ENCODE measurements at places on chromosomes 4 and X. TPM values are rescaled to one million over a fixed set of nuclear protein-coding genes. Genes with fewer than 3 reads are reported as not detected.

DNA sequence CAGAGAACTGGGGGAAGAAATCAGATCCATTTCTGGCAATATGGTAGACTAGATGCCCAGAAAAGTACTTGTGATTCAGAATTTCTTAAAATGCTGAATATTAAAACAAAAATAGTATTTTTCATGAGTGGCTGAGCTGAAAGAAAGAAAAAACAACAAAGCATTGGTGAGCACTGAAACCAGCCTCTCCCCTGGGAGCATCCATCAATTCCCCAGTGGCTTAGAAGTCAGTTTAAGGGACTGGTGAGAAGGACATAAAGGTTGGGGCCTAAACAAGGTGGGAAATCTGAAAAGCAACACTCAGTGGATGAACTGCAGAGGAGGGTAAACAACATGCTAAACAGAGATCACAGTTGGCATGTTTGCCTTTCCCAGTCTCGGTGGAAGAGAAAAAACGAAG is 20.4 kb downstream of the LRBA start:
- no peak for DNase-seq

DNA sequence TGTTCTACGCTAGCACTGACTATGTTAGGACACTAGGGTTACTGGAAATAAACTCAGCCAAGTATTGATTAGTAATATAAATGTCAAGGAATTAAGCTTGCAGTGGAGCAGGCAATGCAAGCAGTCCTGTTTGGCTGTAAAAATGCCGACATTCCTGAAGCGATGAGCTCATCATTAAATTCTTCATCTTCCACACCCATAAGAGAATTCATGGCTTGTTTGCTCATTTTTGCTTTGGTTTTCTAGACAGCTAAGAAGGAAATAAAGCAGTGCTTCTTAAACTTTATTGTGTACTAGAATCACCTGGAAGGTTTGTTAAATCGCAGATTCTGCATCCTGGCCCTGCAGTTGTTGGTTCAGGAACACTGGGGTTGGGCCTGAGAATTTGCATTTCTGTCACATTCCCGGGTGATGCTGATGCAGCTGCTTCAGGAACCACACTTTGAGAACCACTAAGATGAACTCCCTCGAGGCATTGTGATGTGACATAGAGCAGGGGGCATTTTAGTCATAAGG is 17.8 kb downstream of the ANXA3 start:
- DNase-seq = no peak

DNA sequence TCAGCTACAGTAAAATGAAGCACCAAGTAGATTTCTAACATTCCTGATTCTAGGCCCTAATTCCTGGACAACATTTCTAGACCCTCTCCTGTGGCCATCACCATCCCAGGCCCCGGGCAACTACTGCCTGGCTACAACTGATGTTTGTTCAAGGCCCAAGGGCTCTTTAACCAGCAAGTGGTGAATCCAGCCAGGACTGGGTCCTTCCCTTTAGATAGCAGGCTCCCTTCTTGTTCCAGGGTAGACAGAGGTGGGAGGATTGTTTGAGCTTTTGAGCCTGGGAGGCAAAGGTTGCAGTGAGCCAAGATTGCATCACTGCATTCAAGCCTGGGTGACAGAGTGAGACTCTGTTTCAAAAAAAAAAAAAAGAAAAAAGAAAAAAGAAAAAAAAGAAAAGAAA is 12.7 kb upstream of the AADAT start:
- DNase-seq = no peak

GRCh38 chr4:148064451-148064850 is 332.6 kb downstream of the ARHGAP10 start:
- DNase-seq = no peak

- DNase-seq = no peak
These were observed 38.3 kb downstream of the MGARP start for GRCh38 chr4:139241784-139242151.

DNA sequence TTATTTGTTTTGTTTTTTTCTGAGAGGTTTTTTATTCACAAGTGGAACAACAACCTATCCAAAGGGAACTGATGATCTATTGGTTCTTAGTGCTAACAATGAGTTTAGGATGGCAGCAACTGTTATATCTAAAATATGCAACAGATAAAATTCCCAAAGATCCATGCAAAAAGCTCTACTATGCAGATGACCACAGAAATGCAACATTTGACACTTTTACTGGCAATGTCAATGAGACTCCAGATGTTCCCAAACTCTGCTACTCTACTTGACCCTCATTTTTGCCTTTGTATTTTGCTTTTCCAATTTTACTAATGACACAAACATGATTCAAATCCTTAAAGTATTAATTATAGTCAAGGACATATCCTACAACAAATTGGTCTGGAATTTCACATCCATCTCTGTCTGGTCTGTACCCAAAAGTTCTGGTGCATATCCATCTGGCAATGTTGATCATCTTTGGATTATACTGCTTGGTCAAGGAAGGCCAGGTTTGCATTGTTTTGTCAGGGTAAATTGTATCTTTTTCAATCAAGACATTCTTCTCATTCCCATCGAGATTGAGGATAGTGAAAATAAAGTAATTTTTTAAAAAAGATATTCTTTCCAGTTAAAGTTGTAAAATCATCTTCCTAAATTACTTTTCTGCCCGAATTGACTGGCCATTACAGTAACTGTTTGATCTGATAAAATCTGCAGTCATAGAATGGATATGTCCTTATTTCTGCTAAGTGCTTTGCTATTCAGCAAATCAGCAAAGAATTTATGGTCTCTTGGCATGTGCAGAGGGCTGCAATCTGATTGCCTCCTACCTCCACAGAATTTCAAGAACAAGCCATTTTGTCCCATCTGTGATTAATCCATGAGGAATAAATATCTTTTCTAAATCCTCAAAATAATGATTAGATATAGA is 73.6 kb downstream of the FGFBP1 start:
- no peak for DNase-seq

DNA sequence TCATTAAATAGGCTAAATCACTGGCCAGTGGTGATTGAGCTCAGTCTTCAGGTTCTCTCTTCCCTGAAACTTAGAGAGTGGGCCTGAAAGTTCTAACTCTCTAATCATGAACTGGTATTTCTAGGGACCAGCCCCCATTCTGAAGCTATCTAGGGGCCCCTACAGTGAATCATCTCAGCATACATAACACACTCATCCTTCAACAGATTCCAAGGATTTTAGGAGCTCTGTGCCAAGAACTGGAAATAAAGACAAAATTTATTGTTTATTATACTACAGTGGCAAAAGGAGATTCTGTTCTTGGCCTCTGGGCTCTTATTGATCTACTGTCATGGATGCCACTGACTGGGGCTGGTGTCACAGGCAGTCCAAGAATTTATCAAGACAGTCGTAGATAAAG is 263.8 kb upstream of the IGFBP7 start:
- no peak for DNase-seq

DNA sequence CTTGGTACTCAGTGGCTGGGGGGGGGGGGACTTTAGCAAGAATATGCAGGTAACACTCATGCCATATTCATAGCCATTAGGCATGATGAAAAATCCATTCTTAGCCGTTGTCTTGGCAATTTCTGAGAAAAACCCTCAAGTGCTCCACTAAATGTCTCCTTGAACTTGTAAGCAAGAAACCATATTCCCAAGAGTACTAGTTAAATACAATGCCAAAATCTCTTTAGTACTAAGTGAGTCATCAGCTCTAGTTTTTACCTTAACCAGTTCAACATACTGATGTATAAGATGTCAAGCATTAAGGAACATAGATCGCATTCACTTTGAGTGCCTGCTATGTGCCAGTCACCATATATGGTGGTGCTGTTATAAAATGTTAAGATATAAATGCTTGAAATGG is 27.5 kb downstream of the UBE2D3 start:
- DNase-seq = no peak

- peak; percentile 92 for DNase-seq
These were observed 4.3 kb downstream of the BLOC1S4 start for GRCh38 chr4:6720202-6720699.

DNA sequence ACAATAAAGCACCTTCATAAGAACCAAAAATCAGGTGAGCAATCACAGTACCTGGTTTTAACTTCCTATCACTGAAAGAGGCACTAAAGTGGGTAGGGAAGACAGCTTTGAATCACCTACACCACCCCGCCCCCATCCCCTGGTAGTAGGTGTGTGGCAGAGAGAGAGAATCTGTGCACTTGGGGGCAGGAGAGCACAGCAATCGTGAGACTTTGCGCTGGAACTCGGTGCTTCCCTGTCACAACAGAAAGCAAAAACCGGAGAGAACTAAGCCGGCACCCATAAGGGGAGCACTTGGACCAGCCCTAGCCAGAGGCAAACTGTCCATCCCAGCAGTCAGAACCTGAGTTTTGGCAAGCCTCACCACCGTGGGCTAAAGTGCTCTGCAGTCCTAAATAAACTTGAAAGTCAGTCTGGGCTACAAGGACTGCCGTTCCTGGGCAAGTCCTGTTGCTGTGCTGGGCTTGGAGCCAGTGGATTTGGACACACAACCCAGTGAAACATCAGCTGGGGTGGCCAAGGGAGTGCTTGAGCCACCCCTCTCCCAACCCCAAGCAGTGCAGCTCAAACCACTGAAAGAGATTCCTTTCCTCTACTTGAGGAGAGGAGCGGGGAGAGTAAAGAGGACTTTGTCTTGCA is 32.1 kb downstream of the NDUFB11 start:
- DNase-seq = no peak

- no peak for DNase-seq
These were observed 52.7 kb upstream of the TET2 start for GRCh38 chr4:105093975-105094374.

DNA sequence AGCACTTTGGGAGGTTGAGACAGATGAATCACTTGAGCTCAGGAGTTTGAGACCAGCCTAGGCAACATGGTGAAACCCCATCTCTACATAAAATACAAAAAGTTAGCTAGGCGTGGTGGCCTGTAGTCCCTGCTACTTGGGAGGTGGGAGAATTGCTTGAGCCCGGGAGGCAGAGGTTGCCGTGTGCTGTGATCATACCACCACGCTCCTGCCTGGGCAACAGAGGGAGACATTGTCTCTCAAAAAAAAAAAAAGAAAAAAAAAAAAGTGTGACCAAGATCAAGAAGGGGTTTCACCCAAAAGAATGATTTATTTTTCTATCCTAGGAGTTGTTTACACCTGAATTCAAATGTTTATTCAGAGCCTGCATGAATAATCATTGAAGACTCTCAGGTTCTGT is 572.4 kb upstream of the GALNT7 start:
- no peak for DNase-seq

- no peak for DNase-seq
These were observed 421.4 kb upstream of the LCORL start for GRCh38 chr4:18442957-18443356.

- DNase-seq = no peak
These were observed 629.7 kb downstream of the STIM2 start for GRCh38 chr4:27490315-27490714.

DNA sequence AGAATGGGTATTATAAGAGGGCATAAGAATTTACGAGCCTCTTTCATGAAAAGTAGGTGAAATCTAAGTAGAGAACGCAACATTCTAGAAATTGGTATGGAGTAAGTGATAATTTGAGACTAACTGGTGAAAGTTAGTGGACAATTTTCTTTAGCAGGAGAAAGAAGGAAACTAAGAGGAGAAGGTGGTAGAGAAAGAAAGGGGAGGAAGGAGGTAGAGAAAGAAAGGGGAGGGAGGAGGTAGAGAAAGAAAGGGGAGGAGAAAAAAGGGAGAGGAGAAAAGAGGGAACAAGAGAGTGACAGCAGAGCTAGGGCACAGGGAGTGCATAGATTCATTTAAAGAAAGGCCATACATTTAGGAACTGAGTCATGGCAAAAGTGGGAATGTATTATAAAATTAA is 94.1 kb downstream of the RNF150 start:
- DNase-seq = no peak

- DNase-seq = no peak
These were observed 21.9 kb upstream of the ANXA3 start for GRCh38 chr4:78529569-78530209.

- DNase-seq = no peak
These were observed 2.8 kb upstream of the AWAT1 start for GRCh38 chrX:70231666-70232065.

DNA sequence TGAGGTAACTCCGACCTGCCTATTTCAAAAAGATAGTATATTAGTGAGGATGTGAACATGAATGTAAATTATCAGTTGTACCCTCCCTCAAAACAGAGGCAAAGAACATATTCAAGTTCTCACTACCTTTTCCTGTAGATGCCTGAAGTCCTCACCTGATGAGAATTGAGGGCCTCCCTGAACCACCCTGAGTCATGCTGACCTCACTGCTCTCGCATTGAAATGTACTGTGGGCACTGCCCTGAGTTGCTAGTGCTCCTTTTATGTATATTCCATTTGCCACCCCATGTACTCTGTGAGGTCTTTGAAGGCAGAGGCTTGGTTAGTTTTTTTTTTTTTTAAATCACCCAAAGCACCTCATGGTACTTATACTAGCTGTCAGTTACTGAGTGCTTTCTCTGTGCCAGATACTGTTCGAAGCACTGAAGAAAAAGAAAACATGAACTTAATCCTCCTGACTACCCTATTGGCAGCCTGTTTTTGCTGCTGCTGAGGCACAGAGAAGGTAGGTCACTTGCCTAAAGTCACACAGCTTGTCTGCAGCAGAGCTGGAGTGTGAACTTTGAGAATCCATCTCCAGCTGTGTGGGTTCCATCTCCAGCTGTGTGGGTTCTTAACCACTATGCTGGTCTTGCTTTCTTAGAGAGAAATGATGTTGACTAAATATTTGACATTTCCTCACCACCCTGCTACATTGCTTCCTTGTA is 253.1 kb upstream of the GPC4 start:
- no peak for DNase-seq

DNA sequence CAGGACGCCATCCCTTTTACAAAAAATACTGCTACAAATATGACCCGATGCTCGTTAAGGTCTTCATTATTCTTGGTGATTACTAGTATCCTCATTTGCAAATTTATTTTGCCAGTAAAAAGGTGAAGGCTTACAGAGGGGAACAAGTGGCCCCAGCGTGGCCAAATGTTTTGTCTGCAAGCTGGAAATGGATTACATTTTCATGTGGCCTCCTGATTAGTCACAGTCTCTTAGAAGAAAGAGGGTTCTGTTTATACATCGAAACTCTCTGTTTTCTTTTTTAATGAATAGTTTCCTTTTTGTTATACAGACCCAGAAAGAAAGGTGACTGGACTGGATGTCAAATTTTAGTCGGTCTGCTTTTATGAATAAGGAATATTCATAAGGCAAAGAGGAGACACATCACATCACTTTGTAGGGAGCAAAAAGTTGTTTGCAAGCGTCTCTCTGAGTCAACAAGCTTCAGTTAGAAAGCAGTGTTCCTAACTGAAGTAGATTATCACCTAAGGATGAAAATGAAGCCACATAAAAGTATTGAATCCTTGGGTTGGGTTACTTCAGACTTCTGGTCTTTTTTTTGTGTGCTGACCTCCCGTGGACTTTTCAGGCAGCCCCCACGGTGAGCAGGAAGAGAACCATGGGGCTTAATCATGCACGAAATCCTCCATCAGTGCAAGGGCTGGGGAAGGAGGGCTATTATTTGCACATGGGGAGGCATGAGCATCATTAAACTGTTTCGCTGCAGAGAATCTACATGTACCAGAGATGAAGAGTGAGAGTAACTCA is 125.6 kb downstream of the ARSF start:
- no peak for DNase-seq

GRCh38 chr4:98771959-98772632 is 113.7 kb upstream of the TSPAN5 start:
- no peak for DNase-seq

DCX gene
- 0.19 TPM for total RNA-seq

HSD17B13 gene
- total RNA-seq = 0.38 TPM

CYLC1 gene
- total RNA-seq = not detected

GJB1 gene
- total RNA-seq = not detected

SSX4B gene
- total RNA-seq = not detected

AWAT2 gene
- not detected for total RNA-seq

DMRTC1 gene
- total RNA-seq = not detected
